ENCODE measurements at places on chromosomes 1 and 21.

DNA sequence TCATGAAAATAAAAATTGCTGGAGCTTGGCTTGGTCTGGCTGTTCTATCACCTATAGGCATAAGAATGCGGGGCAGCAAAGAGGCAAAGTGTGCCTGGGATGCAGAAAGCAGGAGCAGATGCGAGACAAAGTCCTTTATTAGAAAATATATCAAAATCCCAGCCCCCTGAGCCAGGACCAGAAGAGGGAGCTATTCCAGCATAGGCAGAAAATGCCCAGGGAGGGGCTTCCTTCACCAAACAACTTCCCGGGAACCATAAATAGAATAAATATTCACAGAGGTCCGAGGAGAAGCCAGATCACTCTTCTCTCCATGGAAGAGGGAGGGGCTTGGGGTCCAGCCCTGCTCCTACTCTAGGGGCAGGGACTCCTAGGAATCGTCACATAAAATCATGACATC, 5.0 kb downstream of the PPOX start:
- no peak for DNase-seq

DNA sequence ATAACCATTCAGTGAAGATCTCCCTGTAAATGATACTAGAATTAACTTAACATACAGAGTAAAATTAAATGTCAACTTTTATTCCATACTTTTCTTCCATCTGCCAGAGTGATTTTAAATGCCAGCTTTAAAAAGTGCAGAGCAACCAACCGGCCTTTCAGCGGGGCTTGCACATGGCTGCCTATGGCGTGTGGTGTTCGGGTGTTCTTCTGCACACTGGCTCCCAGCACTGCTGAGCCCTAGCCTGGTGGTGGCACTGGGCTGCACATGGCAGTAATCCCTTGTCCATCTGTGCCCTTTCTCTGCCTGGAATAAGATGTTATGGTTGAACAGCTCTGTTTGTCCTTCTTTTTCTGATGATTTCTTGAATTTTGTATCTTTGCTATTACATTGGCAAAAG, 156.3 kb downstream of the SNX7 start:
- no peak for DNase-seq

GRCh38 chr1:159935719-159936272, 9.6 kb downstream of the IGSF9 start:
- no peak for DNase-seq

GRCh38 chr1:221729771-221730330, 12.0 kb downstream of the DUSP10 start:
- no peak for DNase-seq

GRCh38 chr1:205124726-205125125, 2.9 kb upstream of the RBBP5 start:
- no peak for DNase-seq

DNA sequence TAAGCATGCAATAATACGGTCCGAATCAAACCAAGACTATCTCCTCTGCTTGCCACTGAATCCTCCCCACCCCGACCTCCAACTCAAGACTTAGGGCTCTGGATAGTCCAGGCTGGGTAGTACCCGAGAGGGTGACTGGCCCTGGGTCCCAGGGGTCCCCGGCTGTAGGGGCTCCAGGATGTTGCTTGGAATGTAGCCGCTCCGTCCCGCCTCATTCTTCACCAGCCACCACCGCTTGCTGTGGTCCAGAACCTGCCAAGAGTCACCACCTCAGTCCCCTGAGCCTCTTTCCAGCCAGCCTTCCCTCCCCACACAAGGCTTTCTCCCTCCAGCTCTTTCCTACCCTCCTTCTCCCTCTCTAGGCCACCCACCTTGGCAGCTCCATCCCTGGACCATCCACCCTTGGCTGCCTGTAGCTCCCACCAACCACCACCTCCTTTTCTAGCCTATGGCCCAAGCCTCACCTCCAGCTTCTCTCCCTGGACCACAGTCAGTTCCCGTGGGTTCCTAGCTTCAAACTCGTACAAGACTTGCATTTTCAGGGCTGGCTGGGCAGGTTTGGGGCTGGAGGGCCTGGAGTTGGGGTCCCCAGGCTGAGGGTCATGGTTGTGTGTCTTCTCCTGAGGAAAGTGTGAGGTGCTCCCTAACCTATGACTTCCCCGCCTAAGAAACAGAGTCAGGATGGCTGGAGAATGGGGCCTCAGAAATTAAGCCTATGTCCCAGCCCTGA, 10.9 kb upstream of the GSTM3 start:
- no peak for DNase-seq

GRCh38 chr1:23452011-23452411, 27.5 kb upstream of the TCEA3 start:
- DNase-seq, result no peak

DNA sequence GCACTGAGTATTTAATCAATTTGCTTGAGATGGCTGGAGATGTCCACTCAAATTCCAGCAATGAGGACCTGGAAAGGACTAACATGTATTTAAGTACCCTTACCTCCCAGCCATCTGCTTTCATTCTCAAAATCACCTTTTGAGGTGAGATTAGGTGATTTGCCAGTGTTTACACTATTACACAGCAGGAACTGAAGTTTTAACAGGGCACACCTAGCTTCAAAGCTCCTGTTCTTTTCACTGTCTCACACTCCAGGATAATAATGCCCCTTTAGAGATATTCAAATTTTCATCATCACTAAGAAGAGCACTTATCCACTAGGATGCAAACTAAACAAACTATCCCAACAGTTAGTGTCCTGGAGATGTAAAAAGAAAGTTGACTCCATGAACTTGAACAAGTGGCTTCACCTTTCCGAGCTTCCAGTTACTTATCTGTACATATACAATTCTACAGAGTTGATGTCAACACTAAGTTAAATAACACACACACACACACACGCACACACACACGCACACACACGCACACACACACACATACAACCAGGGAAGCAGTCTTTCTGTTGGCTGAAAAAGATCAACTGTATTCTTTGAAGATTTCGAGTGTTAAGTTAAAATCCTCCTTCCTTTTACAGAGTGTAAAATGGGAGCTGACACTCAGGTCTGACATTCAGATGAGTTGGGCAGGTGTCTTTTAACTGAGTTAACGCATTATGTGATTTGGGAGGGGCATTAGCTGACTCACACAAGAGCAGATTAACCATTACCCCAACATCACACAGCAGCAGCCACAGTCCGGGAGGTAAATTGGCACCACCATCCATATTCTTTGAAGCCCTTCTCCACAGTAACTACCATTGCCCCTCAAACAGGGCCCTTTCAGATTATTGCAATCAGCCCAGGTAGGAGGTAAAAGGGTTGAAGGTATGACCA, 15.5 kb upstream of the JAK1 start:
- no peak for DNase-seq

GRCh38 chr1:99669821-99670220, 23.9 kb downstream of the PALMD start:
- DNase-seq, result no peak

- no peak for DNase-seq
Measured at GRCh38 chr1:47781171-47781959, 215.8 kb downstream of the TRABD2B start.

GRCh38 chr1:200336901-200337391, 72.9 kb downstream of the ZNF281 start:
- DNase-seq, result no peak

DNA sequence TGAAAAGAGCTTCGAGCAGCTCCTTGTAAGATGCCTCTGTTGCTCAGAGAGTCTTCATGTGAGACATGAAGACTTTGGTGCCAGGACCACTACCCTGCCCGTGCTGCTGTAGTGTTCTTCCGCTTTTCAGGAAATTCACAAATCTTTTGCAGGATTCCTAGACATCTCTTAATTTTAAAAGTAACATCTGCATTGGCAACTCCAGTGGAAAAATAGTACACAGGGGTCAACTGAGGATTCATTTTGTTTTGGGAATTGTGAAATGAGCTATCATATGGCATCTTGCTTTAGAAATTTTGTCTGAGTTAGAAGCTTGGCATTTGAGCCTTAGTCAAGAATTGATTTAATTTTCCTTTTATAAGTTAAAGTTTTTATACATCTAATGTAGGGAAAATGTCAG, 7.2 kb downstream of the PRDM2 start:
- DNase-seq, result no peak

- no peak for DNase-seq
Measured at GRCh38 chr1:216765346-216766300, 42.4 kb upstream of the ESRRG start.

DNA sequence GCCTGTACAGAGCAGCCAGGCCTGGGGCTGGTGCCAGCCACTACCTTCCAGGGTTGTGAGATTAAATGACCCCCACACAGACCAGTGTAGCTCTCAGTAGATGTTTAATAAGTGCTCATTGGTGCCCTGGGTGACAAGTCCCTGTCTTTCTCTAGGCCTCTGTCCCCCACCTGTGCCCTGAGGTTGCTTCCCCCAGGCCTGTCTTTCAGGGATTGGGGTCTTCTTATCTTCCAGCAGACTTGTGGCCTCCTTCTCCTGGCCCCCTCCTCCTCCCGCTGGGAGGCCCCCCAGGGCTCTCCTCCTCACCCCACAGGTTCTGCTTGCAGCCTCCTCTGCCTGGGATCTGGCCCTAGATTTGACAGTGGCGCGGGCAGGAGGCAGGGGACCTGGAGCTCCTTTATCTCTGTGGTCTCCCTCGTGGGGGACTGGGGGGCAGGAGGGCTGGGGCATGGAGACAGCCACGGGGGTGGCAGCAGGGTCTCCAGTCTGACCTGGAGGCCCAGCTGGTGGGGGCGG, 40.3 kb downstream of the EPHA2 start:
- no peak for DNase-seq

- DNase-seq, result no peak
Measured at GRCh38 chr21:44949779-44950198, 10.0 kb downstream of the SLX9 start.

GRCh38 chr1:8345621-8346415, 27.9 kb downstream of the SLC45A1 start:
- DNase-seq, result no peak

- DNase-seq, result no peak
Measured at GRCh38 chr1:113133038-113133437, 60.0 kb downstream of the LRIG2 start.

- DNase-seq, result no peak
Measured at GRCh38 chr1:21338573-21339355, 48.5 kb upstream of the ECE1 start.

DNA sequence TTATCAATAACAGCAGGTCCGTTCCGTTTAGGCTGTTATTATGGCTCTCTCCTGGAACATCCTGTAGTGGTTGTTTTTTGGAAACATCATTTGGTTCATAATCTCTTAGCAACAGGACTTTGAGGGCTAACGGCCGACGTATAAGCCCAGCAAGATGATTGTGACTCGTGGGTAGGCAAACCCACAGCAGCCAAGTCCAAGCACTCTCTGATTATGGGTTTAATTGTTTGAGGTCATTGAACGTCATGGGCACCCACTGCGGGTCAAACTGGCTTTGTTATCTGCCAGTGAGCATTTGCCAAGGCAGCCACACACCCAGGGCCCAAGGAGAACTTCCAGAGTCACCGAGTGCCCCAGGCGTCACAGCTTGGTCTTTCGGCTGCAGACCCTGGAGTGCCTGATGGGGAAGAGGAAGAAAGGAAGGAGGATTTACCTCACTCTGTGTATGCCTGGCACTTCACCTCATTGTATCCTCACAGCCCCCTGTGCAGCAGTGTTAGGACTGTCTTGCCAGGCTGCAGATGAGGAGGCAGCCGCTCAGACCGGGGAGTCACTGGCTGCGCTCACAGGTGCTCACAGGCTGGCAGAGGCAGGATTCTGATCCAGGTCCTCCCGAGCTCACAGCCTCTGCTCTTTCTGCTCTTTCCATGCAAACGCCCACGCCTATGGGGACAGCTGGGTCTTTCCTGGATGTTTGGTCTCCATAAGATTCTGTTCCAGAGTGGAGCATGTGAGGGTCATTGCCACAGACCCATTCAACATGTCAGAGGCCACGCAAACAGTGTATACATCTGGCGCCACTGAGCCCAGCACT, 30.8 kb upstream of the EPS8L3 start:
- no peak for DNase-seq

DNA sequence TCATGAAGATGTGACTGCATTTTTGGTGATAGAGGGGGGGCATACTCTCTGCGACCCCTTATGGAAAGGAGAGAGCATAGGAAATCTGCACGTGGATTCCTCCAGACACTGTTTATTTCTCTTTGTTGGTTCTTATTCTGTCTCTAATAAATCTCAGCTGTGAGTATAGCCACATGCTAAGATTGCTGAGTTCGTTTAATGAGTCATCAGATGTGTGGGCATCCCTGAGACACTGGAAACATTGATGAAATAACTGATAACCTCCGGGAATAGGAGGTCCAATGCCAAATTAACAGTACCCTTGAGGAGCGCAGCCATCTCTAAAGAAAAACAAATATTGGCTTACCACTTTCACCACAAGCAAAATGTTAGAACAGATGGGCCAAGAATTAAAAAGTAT, 880.2 kb upstream of the NEGR1 start:
- DNase-seq, result no peak

- DNase-seq, result no peak
Measured at GRCh38 chr1:240766831-240767230, 154.9 kb upstream of the GREM2 start.

- DNase-seq, result no peak
Measured at GRCh38 chr1:179921472-179921871, 33.1 kb upstream of the CEP350 start.

DNA sequence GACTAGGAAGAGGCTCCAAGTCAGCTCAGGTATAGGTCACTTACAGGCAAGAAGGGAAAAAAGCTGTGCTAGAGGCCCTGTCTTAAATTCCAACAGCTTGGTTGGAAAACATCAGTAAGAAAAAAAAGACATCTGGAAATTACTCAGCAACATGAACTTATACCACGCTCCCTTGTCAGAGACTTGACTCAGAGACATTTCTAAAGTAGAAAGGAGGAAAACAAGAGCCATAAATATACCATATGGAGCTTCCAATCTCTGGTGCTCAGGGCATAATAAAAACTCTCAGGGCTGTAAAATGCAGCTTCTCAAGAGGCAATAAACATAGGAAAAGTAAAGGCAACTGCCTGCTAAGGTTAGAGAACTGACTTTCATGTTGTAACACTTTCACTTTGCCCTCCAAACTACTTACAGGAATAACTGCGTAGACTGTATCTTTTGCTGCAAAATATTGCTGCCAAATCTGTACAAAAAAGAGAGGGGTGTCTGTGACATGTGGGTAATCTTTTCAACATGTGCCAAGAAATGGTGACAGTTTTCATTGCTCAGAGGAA, 14.7 kb downstream of the ATPAF1 start:
- DNase-seq, result no peak

DNA sequence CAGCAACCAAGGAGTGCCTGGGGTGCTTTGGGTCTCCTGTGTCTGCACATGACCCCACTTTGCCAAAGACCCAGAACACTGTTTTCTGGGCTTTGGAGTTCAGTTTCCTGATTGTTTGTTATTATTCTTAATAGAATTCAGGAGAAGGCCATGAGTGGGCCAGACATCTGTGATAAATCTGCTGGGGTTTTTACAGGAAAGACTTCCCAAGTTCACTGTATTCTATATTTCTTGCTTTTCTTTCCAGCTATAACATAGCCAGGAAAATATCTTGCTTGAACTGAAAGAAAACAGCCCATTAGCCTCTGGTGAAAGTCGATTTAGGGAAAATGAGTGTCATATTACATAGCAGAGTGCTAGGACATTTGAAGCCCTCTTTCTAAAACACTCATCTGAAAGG, 345.1 kb upstream of the USP24 start:
- DNase-seq, result no peak

Measured in nucleus accumbens (tissue), 56 donors.